ENCODE measurements at places on chromosomes 4 and X.

DNA sequence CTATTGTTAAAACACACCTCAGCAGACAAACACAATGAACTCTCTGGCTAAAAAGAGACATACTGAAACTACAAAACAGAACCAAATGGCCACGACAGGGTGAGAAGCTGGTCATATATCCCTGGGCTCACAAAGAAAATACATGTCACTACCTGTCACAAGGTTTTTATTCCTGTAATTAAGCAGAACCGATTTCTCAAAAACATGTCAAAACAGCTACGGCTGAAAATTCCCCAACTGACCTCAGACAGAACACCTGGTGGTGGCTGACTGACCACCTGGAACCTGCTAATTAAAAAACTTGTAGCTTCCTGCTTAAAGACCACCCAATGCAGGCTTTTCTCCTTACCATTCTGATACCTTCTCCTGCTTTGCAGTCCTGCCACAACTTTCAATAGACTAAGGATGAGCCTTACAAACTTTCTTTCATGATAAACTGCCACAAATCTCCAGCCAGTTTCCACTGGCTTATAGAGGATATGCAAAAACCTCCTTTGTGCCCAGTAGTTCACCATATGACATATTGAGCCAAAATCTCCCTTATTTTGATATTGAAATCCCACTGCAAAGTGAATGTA is 571.9 kb downstream of the SPOCK3 start:
- DNase-seq, result no peak

GRCh38 chr4:123168812-123169211 is 227.8 kb upstream of the SPRY1 start:
- no peak for DNase-seq

- DNase-seq, result no peak
These were observed 226.0 kb downstream of the RPA4 start for GRCh38 chrX:97109730-97110129.

DNA sequence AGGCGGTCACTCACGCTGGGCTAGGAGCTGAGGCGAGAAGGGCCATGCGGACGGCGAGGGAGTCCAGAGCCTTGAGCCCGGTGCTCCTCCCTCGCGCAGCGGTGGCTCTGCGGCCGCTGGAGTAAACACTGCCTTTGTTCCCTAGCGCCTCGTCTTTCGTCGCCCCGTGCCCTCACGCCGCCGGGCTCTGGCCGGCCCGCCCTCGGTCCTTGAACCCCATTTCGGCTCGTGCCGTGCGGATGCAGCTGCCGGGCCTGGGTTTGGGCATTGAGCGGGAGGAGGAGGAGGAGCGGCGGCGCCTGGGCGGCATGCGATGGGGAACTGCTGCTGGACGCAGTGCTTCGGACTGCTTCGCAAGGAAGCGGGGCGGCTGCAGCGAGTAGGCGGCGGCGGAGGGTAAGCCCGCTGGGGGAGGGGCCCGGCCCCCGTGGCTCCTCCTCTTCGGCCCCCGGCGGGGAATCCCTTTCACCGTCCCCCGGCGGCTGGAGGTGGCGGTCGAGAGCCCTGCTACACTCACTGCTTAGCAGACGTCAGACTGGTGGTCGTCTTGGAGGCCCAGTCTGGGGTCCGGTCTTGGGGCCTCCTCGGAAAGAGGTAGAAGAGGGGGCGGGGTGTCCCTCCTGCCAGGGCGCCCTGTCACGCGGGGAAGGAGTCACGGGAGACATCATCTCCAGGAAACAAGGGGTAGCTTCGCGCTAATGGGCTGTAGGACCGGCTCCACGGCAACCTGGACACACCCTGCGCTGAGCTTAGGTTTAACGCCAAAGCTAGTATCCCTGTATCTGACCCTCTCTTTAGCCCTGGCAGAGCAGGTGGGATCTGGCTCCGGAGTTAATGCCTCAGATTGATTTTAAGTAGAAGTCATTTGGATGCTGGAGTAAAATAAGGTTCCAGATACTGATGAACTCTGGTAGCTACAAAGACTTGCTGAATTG is at the start of gene AP1AR:
Gene AP1AR (plus strand): TSS at position 9 of the 935 bp plus-strand sequence. CDS start 305 bp downstream, at position 314.
- peak; percentile 96 for DNase-seq

DNA sequence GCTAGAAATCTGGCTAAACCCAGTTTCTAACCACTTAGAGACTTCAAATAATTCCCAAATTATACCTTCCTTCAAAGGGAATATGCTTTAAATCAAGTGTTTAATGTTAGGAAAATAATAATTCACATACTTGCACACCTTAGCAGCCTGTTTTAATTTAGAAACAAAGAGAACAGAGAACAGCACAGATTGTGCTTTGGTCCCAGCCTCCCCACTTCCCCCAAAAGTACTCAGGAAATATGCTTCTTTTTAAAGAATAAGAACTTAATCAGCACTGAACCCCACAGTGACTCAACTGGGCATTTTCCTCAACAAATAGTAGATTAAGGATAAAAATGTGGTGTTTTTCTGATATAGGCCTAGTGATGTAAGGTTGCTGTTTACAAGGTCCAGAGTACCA is 295.8 kb downstream of the GBA3 start:
- no peak for DNase-seq

GRCh38 chr4:54882616-54883015 is 224.9 kb downstream of the KIT start:
- no peak for DNase-seq

GRCh38 chr4:175071123-175071522 is 153.0 kb downstream of the ADAM29 start:
- DNase-seq, result no peak

GRCh38 chrX:44974451-44974850 is 101.5 kb downstream of the KDM6A start:
- no peak for DNase-seq

DNA sequence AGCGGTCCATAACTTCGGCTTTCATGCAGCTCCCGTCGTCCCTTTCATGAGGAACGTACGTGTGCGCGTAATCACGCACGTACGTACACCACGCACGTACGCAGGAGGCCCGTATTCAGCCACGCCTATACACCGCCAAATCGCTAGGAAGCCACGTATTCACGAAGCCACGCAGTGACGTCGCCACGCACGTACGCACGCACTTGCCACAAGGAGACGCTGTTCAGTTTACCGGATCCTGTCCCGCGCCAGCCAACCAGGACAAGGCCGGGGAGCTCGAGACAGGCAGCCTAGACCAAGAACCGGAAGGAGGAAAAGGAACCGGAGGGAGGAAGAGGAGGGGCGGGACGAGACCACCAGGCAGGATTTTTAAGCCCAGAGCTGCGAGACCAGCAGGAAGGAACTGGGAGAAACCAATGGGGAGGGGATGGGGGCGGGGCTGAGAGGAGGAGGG is at the start of gene EOLA2:
Gene EOLA2 (minus strand): TSS at position 65 of the 454 bp plus-strand sequence. CDS start 4,617 bp downstream, outside the sequence.
- peak; percentile 59 for DNase-seq

DNA sequence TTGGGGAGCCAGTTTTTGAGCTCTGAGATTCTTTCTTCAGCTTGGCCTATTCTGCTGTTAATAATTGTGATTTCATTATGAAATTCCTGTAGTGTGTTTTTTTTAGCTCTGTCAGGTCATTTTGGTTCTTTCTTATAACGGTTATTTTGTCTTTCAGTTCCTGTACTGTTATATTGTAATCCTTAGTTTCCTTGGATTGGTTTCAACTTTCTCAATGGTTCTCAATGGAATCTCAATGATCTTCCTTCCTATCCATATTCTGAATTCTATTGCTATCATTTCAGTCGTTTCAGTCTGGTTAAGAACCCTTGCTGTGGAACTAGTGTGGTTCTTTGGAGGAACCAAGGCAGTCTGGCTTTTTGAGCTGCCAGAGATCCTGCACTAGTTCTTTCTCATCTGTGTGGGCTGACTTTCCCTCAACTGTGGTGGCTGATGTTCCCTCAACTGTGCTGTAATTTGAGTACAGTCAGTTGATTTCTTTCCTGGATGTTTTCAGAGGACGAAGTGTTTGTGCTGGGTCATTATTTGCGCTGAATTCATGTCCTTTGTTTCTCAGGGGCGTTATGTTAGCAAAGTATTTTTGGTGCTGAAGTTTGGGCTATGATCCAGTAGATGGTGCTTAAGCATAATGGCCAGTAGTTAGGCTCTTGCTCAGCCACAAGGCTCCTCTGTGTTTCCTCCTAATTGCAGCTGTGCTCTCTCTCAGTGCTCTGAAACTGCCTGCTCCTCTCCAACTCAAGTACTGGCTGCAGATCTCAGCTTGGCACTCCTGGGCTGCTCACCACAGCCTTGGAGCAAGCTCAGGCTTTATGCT is 27.5 kb downstream of the ENPEP start:
- no peak for DNase-seq

DNA sequence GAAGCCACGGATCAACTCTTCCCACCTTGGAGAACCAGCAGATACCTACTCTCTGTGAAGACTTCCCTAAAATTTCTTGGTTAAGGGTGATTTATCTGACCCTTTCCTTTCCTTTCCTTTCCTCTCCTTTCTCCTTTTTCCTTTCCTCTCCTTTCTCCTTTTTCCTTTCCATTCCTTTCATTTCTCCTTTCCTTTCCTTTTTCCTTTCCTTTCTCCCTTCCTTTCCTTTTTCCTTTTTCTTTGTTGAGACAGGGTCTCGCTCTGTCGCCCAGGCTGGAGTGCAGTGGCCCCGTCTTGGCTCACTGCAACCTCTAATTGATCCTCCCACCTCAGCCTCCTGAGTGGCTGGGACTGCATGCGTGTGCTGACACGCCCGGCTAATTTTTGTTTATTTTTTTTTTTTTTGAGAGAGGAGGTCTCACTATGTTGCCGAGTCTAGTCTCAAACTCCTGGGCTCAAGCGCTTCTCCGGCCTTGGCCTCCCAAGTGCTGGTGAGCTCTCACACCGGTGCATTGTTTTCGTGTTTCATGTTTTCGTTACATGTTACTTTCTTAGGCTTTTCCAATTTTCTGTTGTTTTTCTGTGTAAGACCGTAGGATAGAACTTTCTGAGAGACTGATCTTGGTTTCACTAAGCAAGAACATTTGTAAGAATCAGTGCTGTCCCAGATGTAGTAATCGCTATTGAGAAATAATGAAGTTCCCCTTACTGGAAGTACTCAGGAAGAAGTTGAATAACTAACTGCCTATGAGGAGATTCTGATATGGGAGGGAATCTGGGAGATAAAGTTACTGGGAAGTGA is 2.0 kb downstream of the TMEM165 start:
- DNase-seq, result no peak

DNA sequence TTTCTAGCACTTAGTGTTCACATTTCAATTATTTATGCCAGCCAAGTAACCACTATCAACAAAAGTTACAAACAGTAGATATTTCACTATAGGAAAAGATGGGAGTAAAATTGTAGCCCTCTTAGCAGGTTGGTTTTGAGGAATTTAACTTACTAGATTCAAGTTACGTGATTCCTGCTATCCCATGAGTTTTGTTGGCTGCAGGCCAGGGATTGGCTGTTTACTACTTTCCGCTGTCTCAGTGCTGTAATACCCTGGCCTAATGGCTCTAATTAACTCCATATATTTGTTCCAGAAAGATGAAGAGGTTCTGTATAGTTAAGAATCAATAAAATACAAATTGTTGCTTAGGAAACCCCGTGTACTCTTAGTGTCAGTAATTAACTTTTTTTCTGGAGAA is 55.5 kb upstream of the MAGED1 start:
- DNase-seq, result no peak

GRCh38 chr4:74618659-74619058 is 173.7 kb downstream of the AREG start:
- no peak for DNase-seq

DNA sequence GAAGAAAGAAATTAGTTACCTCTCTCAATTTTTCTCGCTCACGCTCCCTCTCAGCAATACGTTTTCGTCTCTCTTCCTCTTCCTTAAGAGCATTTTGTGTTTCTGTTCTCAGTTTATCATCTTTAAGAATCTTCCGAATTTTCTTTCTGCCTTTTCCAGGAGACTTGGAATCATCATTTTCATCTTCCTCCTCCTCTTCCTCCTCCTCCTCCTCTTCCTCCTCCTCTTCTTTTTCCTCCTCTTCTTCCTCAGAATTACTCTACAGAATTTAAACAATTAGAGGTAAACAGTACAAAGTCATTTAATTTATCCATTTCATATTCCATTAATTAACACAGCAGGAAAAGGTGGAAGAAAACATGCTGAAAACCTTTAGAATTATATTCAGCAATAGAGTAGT is 133.9 kb downstream of the ATRX start:
- DNase-seq, result no peak

DNA sequence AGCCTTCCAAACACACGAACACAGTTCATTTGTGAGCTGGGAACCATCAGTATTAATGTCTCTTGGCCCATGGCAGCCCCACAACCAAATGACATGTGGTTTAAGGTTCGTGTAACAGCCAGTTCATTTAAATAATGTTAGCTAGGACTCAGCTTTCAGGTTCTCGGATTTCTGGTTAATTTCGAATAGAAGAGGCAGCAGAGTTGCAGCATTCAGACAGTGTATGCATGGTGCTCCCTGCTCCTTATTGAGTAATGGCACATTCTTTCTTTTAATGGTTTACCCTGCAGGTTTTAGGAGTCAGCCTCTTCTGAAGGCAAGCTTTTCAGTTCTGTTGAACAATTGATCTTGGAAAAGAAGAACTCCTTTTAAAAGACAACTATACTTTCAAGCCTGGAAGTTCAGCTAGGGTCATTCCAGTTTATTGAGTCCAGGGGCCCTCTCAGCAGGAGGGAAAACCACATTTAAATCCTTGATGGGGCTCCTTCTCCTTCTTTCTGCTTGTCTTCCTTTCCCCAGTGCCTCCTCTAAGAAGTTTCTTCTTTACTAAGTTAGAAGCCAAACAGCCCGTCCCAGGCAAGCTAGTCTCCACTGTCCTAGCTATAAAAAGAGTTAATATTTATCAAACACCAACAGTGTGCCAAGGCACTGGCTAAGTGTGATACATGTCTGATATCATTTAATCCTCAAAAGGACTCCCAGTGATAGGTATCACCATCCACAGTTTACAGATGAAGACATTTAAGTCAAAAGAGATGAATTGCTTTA is 5.0 kb upstream of the RNF175 start:
- no peak for DNase-seq

DNA sequence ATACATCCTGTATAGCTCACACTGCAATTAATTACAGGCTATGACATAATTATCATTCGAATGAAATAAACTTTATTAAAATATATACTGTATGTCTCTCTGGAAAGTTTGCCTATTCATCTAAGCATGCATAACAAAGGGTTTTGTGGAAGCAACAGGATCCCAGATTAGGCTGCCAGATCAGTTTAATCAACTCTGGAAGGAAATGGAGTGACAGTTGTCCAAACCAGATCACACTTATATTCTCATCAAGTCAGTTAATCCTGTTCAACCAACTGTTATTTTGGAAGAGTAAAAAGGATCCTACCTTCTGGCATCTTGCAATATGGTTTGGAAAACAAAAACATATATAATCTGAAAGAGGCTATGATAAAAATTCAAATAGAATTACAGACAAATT is 312.2 kb downstream of the FAT4 start:
- no peak for DNase-seq

DNA sequence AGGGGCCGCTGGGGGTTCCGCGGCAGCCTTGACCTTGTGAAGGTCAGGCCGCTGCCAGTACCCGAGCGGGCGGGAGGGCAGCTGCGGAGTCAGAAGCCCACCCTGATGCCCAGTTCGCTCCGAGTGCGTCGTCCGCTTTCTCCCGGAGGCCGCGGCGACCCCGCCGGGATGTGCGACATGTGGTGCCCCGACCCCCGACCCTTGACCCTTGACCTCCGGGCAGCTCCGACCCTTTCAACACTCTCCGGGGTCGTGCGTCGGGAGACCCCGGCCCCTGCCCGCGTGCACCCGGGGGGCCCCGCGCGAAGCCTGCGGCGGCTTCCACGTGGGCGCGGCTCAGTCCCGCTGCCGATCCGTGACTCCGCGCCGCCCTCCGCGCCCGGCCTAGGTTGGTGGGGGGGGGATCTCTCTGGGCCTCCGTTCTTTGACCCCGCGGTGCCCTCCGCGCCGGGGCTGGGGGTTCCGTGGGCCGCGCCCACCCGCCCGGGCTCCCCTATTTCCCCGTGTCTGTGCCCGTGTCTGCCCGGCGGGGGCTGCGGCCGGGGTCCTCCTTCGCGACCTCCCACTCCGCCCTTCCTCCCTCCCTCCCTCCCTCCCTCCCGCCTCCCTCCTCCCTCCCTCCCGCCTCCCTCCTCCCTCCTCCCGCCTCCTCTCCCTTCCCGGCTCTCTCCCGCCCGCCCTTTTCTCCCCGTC is 609 bp upstream of the SLC25A6 start:
- DNase-seq, result peak; percentile 57
